ENCODE measurements at places on chromosomes 5 and 9. TPM values are rescaled to one million over a fixed set of nuclear protein-coding genes. Genes with fewer than 3 reads are reported as not detected.

QRFP gene
- total RNA-seq = 0.05 TPM

MAP3K1 gene
- 22.2 TPM for total RNA-seq

CD74 gene
- total RNA-seq = 1,741 TPM

BNC2 gene
- 3.9 TPM for total RNA-seq

- no peak for DNase-seq
- H3K4me3 ChIP-seq = no peak overlapping the region
- no peaks in the 10 kb centered on the region for H3K27me3 ChIP-seq
- H3K4me1 ChIP-seq = no peaks in the 10 kb centered on the region
- H3K36me3 ChIP-seq = no peaks in the 10 kb centered on the region
Observed at GRCh38 chr5:115723220-115723619, 93.2 kb downstream of the CDO1 start.

DNA sequence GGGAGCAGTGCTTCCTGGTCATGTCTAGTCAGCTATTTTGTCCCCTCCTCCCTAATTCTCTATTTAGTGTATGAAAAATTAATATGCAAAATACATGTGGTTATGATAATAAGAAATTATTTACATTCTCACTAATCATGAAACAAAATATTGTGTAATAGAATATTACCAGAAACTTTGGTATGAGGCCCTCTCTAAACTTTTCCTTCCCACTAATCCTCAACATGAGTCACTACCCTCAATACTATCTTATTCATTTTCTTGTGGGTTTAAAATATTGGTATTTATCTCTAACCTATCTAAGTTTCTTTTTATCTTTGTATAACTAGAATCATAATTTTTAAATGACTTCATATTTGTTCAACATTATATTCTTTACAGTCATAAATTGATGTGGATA lies 545.9 kb upstream of the PTPRD start:
- H3K27me3 ChIP-seq = no peaks in the 10 kb centered on the region
- no peaks in the 10 kb centered on the region for H3K4me1 ChIP-seq
- H3K36me3 ChIP-seq = no peaks in the 10 kb centered on the region
- no peak overlapping the region for H3K4me3 ChIP-seq

- H3K4me3 ChIP-seq = no peak overlapping the region
- no peak for DNase-seq
- H3K36me3 ChIP-seq = no peaks in the 10 kb centered on the region
- H3K4me1 ChIP-seq = no peaks in the 10 kb centered on the region
- H3K27ac ChIP-seq = no peak overlapping the region
- peaks cover 4% of the 10 kb centered on the region for H3K27me3 ChIP-seq
Observed at GRCh38 chr5:154520861-154521453, 42.9 kb upstream of the HAND1 start.

DNA sequence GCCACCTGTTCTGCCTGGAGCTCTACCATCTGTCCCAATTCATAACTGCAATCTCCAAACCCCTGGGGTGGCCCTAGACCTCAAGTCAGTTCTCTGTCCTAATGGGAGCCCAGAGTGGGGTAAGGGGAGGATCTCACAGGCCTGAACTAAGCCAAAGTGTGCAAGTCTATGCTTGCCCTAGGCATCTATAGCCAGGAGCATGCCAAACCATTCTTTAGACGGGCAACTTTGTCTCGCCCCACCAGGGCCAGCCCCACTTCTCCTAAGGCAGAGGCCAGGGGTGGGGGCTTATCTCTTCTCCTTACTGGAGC lies 3.3 kb downstream of the ACSL6 start:
- H3K27me3 ChIP-seq = peaks cover 5% of the 10 kb centered on the region
- no peak for DNase-seq
- no peak overlapping the region for H3K27ac ChIP-seq
- no peak overlapping the region for H3K4me3 ChIP-seq

GRCh38 chr9:87197349-87198130 lies 250.2 kb upstream of the GAS1 start:
- no peaks in the 10 kb centered on the region for H3K36me3 ChIP-seq
- H3K4me1 ChIP-seq = no peaks in the 10 kb centered on the region
- no peak overlapping the region for H3K4me3 ChIP-seq
- no peaks in the 10 kb centered on the region for H3K27me3 ChIP-seq
- DNase-seq = no peak

DNA sequence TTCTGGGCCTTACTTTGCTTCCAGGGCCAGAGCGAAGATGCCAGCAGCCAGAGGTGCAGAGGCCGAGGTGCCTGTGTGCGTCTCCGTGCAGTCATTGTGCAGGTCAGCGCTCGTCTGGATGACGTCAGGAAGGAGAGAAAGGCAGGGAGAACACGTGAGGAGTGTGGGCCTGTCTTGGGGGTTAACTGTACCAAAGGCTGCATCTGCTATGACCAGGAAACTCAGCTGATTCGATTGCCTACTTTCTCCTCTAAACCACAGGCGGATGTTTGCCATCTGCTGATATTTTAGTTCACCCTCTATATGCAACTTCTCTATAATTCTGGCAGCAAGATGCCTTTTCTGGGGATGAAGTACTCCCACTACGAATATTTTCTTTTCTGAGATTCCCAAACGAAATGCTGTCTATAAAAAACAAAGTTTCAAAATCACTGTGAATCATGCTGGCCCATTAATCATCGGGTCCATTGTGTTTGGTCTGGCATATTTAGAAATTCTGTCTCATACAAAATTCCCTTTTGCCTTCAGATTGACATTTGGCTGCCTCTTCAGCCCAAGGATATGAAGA lies 24.8 kb downstream of the PCSK1 start:
- H3K4me3 ChIP-seq = no peak overlapping the region
- H3K27ac ChIP-seq = no peak overlapping the region
- no peaks in the 10 kb centered on the region for H3K27me3 ChIP-seq
- no peaks in the 10 kb centered on the region for H3K36me3 ChIP-seq
- no peaks in the 10 kb centered on the region for H3K4me1 ChIP-seq

DNA sequence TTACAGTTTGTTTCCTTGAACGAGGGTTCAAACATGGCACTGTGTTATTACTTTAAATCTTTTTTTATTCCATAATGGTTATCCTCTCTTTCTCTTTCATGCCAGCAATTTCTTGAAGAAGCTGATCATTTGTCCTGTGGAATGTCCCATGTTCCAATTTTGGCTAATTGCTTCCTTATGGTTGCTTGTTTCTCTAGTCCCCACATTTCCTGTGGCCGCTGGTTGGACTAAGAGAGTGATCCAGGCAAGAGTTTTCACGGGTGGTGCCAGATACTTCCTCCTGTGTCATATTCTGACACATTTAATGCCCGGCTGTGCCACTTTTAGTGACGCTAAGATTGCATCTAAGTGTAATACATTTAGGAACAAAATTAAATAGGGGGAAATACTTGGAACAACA lies 83.8 kb upstream of the FAM169A start:
- H3K36me3 ChIP-seq = no peaks in the 10 kb centered on the region
- no peaks in the 10 kb centered on the region for H3K4me1 ChIP-seq
- DNase-seq = no peak
- H3K27me3 ChIP-seq = no peaks in the 10 kb centered on the region

DNA sequence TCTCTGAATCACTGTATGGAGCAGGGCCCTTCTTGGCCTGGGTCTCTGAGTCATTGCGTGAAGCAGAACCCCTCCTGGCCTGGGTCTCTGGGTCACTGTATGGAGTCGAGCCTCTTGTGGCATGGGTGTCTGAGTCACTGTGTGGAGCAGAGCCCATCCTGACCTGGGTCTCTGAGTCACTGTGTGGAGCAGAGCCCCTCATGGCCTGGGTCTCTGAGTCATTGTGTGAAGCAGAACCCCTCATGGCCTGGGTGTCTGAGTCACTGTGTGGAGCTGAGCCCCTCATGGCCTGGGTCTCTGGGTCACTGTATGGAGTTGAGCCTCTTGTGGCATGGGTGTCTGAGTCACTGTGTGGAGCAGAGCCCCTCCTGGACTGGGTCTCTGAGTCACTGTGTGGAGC lies 94.0 kb upstream of the RAPGEF1 start:
- H3K4me1 ChIP-seq = peaks cover 18% of the 10 kb centered on the region
- H3K27ac ChIP-seq = no peak overlapping the region
- no peak for DNase-seq
- no peak overlapping the region for H3K4me3 ChIP-seq
- H3K27me3 ChIP-seq = no peaks in the 10 kb centered on the region

DNA sequence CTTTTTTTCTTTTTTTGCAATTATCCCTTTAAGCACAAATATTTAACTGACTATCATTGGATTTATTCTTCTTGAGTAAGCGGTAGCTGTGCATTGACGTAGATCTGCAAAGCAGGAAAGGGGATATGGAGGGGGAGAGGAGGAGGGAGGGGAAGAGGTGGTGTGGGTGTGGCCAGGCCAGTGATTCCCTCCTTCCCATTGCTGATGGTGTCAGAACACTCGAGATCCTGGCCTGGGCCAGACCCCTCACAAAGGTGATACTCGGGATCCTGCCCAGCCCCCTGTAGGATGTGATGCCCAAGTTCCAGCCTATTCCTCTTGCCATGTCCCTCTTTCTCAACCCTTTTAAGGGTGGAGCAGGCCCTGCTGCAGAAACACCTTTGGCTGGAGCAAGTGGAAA lies 9.9 kb downstream of the SLC36A3 start:
- no peak overlapping the region for H3K27ac ChIP-seq
- no peak for DNase-seq
- H3K4me1 ChIP-seq = no peaks in the 10 kb centered on the region
- H3K36me3 ChIP-seq = no peaks in the 10 kb centered on the region

DNA sequence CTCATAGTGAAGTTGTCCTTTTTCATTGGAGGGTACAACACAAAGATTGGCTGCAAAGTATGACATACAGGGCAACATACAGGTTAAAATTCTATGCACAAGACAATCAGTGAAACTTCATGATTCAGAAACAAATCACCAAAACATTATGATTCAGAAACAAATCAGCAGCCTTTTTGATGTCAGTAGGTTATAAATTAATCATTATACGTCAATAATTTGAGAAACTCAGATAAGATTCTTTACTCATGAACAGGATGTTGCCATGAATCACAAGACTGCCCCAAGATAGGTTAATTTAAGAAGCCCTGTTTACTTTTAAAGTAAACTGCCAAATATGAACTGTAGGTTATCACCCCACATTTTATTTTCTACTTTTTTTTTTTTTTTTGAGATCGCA lies 62.2 kb upstream of the IL33 start:
- no peaks in the 10 kb centered on the region for H3K36me3 ChIP-seq
- no peak for DNase-seq
- no peak overlapping the region for H3K4me3 ChIP-seq

DNA sequence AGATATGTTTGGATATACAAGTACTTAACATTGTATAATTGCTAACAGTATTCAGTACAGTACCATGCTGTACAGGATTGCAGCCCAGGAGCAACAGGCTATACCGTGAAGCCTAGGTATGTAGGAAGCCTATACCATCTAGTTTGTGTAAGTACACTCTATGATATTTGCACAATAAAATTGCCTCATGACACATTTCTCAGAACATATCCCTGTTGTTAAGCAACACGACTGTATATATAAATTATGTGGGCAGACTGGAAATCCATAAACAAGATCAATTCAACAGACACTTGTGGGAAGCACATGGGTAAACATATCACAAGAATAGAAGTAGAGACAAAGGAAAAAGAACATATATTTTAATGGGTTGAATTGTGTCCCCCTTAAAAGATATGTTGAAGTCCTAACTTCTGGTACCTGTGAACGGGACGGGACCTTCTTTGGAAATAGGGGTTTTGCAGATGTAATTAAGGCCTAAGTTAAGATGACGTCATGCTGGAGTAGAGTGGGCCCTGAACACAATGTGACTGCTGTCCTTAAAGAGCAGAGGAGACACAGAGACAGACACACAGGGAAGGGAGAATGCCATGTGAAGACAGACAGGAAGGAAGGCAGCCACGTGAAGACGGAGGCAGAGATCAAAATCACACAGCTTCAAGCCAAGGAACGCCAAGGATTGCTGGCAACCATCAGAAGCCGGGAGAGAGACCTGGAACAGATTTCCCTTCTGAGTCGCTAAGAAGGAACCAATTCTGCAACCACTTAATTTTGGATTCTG lies 76.3 kb downstream of the SCAI start:
- H3K36me3 ChIP-seq = peaks cover 3% of the 10 kb centered on the region
- H3K4me1 ChIP-seq = no peaks in the 10 kb centered on the region
- H3K4me3 ChIP-seq = no peak overlapping the region
- no peaks in the 10 kb centered on the region for H3K27me3 ChIP-seq
- peak overlapping the region; percentile 1 for H3K27ac ChIP-seq
